ENCODE measurements at places on chromosomes 2 and 18.

DNA sequence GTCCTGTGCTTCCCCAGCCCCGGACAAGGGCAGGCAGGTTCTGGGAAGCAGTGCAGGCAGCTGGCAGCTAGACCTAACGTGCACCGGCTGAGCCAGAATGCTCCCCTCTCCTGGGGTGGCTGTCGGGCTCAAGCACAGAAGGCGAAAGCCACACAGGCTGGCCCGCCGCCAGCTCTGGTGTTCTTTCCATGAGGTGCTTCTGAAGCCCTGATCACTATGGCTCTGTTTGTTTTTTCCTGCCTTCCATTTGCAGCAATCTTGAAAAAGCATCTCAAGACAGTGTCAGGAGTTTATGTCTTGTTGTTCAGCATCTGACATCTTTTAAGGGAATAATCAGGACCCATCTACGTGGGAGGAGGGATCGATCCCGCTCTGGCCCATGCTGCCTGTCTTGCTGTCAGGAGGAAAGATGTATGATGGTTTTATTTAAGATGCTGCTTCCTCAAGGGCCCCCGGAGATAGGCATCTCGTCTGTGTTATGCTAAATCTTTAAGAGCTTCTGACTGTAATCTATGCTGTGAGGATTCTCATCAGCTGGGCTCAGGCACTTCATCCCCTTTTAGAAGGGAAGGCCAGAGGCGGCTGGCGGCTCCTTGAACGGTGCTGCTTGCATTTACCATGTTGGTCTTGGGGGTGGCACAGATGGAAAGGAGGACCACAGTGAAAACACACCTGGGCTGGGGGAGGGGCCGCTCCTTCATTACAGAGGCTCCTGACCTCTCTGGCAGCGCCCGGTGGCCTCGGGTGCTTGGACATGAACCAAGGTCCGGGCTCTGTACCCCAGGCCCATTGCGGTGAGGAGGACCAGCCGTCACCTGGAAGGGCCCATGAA, 118.5 kb upstream of the HDAC4 start:
- no peak for DNase-seq

DNA sequence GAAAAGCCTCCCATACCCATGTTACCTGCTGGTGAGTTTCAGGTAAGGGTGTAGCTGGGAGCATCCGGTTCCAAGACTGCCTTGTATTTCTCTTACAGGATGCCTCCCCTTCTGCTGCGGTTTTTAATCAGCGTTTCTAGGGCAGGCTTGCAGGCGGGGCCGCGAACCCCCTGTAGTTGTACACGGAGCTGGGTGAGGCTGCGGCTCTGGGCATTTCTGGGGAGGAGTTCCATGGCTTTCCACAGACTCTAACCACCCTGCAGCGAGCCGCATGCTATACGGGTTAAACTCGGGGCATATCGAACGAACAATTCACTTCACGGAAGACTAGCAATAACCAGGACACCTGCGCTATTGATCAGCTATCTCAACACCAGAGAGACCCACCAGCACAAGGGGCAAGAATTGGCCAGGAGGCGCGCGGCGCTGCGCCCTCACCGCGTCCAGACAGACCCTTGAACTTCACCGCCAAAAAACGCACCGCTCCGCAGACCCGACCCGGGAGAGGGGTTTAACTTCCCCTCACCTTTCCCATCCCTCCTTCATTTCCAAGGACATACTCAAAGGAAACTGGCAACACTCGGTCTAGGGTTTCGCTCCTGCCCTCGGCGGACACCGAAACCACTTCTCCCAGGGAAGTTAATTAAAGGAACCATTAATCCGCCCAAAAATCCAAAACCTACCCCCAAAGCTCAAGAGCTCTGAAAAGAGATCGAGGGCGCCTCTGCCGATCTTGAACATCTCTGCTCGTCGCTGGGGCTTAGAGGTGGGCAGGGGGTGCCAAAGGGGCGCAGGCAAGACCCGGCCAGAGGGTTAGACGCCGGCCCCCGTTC, 909 bp downstream of the TGFA start:
- DNase-seq: peak; percentile 36

GRCh38 chr2:122804494-122804893, 1049.0 kb downstream of the TSN start:
- no peak for DNase-seq

DNA sequence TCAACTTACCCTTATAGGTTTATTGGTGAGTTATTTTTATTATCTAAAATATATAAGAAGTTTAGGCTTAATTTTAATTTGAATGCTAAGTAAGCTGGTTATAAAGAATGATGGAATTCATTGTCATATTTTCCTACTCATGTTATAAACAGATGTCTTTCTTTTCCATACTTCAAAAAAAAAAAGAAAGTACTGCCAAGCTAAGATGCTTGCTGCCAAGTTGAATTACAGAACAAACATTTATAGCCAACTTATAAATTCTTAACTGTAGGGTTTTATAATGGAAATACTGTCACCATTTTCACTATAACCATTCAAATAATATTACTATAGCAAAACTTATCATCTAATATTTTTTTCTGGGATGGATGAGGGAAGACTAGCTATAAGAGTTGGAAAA, 676.0 kb downstream of the NRXN1 start:
- DNase-seq: no peak

GRCh38 chr2:241734208-241734466, 293 bp upstream of the D2HGDH start:
- DNase-seq: no peak

DNA sequence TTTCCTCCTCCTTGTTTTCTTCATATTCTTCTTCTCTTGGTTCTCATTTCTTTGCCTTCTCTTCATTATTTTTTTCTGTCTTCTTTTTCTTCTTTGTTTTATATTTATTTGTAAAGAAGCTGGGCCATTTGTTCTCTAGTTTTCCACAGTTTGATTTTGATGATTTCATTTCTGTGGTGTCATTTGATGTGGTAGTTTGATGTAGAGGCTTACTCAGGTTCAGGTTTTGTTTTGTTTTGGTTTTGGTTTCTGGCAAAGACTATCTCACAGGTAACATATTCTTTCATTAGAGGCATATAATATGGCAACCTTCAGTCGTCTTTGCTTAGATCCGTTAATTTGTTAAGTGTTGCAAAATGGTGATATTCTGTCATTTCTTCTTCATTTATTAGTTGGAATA, 75.3 kb downstream of the BABAM2 start:
- DNase-seq: no peak

DNA sequence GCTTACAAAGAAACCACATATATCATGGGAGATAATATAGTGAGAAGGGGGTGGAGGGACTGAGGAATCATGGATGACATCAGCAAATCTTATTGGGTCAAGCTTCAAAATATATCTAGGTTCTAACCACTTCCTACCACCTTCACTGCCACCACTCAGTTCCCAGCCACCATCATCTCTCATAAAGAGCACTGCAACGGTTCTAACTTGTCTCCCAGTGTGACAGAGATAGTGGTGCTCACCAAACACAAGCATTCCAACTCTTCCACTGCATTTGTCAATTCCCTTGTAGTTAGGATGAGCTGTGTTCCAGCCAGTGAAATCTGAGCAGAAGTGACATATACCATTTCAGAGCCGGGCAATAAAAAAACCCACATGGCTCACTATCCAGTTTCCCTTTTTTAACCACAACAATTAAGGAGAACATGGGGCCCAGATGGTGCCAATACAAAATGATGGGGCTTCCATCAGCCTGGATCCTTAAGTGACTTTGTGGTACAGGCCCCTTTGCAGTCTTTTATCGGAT, 318.1 kb downstream of the NBAS start:
- DNase-seq: no peak

GRCh38 chr2:28358668-28359201, 33.9 kb upstream of the FOSL2 start:
- DNase-seq: no peak

GRCh38 chr2:157067562-157067961, 189.9 kb upstream of the GALNT5 start:
- no peak for DNase-seq

GRCh38 chr2:237782181-237782580, 16.4 kb upstream of the RBM44 start:
- no peak for DNase-seq

- no peak for DNase-seq
These were observed 64.4 kb downstream of the CIB4 start for GRCh38 chr2:26576565-26577441.

GRCh38 chr18:47417807-47418206, 166.3 kb upstream of the SKOR2 start:
- DNase-seq: no peak
